ENCODE measurements at places on chromosomes 4 and X. TPM values are rescaled to one million over a fixed set of nuclear protein-coding genes. Genes with fewer than 3 reads are reported as not detected.

Gene VCX3B
- total RNA-seq = not detected

DNA sequence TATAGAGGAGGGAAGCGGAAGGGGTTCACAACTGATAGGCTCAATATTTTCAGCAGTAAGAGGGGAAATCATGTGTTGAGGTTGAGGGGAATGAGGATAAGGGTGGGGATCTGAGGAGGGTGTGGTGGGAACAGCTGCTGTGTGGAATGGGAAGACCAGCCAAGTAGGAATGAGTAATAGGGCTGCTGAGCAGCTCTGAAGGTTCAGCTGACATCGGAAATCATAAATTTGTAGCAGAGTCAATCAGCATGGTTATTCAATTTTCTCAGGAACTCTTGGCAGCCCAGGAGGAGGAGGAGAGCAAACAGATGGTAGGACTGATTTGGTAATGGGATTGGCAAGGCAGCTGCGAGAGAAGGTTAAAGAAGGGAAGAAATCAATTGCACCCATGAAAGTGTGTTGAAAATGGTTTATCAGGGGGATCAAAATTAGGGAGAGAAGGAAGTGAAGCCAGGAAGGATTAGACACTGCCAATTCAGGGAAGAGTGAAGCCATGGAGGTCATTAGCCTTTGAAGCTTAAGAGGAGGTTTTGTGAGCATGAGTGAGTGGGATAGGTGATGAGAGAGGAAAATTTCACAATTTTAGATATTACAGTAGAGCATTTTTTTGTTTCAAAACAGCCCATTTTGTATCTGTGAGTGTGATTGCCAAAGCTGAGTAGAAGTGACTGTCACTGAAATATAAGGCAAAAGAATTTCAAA, 82.6 kb downstream of the PCDH7 start:
- DNase-seq = no peak
- no peaks in the 10 kb centered on the region for H3K4me1 ChIP-seq
- no peak overlapping the region for H3K27ac ChIP-seq
- no peaks in the 10 kb centered on the region for H3K27me3 ChIP-seq
- H3K4me3 ChIP-seq = no peak overlapping the region

Gene RBM47
- 29.5 TPM for total RNA-seq

DNA sequence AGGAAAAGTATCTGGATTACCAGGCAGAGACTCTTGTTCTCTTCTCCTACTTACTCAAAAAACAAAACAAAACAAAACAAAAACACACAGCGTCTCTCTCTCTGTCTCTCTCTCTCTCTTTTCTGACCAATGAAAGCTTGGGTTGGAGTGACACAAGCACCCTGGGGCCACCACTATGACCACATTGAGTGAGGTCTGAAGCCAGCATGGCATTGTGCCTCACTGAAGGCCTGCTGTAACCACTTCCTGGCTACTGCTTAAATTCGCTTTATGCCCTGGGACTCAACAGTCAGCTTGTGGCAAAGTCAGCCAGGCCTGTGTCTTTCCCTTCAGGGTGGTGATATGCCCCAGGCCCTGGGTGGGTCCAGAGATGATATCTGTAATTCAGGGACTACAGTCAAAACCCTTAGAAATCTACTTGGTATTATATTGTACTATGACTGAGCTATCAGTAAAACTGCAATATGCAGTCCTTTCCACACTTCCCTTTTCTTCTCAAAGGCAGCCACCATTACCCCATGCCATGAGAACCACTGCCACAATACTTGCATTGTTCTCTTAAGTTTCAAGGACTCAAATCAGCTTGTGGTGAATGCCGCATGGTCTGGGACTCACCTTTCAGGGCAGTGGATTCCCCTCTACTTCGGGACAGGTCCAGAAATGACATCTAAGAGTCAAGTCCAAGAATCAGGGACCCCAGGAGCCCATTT, 606.8 kb upstream of the KLHL4 start:
- DNase-seq = no peak
- no peaks in the 10 kb centered on the region for H3K27me3 ChIP-seq
- no peaks in the 10 kb centered on the region for H3K36me3 ChIP-seq
- no peaks in the 10 kb centered on the region for H3K4me1 ChIP-seq
- H3K27ac ChIP-seq = no peak overlapping the region

- no peaks in the 10 kb centered on the region for H3K4me1 ChIP-seq
- H3K27ac ChIP-seq = no peak overlapping the region
- H3K4me3 ChIP-seq = no peak overlapping the region
- H3K36me3 ChIP-seq = no peaks in the 10 kb centered on the region
These were observed 15.3 kb upstream of the ZBTB33 start for GRCh38 chrX:120235284-120235683.
